Vagina (tissue), 2 donors: ENCODE measurements at places on chromosomes 12 and 14.

DNA sequence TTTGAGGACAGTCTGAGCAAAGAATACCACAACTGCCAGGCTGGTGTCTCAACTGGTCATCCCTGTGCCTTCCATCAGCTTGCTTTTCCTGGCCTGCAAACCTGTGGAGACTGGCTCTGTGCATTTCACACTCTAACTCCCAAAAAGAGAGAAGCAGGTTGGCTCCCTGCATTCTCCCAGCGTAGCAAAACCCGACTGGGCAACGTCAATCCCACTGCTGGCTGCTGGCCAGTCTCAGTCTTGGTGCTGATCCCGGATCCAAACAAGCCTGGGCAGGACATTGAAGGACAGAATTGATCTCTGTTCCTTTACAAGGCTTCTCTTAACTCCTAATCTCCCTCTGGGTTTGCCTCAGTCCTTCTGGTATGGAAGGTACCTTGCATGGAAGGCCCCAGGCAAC, 65.4 kb downstream of the FZD10 start:
- no peak for DNase-seq

DNA sequence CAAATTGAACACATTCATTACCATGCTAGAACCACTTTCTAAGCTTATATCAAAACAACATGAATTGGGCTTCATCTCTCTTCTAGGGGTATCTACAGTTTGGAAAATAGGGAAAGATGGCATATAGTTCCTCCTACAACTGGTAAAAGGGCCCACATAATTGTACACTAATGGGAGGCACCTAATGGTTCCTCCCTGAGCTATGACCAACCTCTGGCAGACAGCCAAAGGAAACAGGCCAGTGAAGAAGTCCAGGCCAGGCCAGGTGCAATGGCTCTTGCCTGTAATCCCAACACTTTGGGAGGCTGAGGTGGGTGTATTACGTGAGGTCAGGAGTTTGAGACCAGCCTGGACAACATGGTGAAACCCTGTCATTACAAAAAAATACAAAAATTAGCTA, 23.2 kb upstream of the APOF start:
- DNase-seq, result no peak

DNA sequence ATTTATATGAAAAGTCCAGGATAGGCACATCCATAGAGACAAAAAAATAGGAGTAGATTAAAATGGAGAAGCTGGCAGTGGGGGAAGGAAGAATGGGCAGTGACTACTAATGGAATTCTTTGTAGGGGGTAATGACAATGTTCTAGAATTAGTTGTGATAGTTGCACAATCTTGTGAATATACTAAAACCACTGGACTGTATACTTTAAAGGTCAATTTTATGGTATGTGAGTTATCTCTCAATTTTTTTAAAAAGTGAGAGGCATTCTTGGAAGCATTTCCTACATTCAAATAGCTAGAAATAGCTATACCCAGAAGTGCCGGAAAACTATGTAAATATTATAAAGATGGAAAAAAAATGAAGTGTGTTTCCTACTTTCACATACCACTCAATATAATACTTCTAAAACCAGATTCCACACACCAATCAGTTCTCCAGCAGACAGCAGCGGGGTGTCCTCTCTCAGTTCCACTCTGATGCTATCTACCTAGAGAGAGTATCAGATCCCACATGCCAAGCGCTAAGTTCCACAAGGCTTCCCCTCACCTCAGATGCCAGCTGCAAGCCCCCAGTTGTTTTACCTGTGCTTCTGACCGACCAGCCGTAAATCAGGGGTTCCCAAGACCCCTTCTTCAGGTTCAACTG, 41.7 kb upstream of the NID2 start:
- DNase-seq, result no peak

GRCh38 chr14:54241517-54241916, 155.3 kb upstream of the CDKN3 start:
- DNase-seq, result no peak

DNA sequence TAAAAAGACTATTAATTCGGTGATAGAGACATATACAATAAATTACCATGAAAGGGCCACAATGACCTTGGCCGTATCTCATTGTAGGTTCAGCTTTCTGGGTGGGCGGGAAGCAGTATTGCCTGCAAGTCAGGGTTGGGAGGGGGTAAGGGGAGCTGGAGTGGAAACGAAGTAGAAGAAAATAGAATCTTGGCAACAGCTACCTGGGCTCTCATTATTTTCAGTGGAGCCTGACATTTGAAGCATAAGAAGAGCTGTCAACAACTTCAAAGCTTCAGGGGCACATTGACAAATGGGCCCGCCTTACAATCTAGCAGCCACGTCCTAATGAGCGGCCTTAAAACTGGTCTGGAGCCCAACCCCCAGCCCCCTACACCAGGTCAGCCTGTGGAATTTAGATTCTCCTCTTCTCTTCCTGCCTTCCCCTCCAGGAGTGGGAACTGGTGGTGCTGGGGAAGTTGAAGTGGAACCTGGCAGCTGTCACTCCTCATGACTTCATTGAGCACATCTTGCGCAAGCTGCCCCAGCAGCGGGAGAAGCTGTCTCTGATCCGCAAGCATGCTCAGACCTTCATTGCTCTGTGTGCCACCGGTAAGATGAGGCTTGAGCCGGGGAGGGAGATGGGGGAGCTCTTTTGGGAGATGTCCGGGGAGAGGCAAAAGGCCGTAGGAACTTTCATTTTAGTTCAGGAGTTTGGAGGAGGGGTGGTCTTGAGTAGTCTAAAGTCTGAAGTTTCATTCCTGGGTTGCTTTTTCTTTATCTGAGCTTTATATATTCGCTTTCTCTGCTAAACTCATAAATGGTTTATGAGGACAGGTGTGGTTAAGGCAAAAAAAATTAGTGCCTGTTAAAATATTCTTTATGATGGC, 5.0 kb downstream of the CCND2 start:
- DNase-seq, result no peak

DNA sequence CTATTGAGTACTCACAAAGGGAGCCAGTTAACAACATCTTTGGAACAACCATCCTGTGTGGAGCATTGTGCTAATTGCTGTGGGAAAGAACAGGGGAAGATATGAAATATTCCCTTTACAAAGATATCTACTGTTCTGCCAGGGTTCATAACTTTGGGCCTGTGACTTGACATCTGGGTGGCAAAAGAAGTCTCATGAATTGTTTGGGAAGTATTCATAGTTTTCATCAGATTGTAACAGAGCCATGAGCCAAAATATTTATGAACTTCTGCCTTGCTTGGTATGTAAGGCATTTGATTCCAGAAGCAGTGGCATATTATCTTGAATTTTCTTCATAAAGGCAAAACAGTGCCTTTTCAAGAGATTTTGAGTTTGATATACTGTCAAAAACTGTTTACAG, 816.2 kb downstream of the DIO2 start:
- no peak for DNase-seq

DNA sequence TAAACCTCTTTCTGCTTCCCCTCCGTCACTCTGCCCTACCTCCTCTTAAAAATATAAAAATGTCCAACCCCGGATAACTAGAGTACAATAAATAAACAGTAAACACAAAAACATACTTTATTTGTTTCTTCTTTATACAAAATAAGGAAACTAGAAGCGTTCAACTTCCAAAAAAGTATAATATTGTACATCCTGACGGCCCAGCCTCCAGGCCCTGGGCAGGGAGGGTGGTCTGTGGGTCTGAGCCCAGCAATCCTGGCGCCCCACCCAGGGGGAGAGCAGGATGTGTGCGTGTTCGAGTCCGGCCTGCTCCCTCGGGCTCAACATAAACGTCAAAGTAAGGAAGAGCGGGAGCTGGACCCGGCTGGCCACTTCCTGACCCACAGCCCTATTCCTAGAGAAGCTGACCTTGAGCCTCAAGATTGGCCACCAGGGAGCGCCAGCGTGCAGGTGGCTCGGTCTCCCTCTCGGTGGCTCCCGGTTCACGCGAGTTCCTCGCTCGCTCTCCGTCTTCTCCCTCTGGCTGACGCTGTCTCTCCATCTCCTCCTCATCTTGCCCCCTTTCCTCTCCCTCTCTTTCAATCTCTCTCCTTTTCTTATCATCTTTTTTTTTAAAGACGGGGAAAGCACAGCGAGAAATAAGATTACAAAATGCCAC, 9.4 kb downstream of the LHX5 start:
- no peak for DNase-seq

GRCh38 chr14:30883508-30884294, 9.3 kb downstream of the COCH start:
- DNase-seq, result no peak

DNA sequence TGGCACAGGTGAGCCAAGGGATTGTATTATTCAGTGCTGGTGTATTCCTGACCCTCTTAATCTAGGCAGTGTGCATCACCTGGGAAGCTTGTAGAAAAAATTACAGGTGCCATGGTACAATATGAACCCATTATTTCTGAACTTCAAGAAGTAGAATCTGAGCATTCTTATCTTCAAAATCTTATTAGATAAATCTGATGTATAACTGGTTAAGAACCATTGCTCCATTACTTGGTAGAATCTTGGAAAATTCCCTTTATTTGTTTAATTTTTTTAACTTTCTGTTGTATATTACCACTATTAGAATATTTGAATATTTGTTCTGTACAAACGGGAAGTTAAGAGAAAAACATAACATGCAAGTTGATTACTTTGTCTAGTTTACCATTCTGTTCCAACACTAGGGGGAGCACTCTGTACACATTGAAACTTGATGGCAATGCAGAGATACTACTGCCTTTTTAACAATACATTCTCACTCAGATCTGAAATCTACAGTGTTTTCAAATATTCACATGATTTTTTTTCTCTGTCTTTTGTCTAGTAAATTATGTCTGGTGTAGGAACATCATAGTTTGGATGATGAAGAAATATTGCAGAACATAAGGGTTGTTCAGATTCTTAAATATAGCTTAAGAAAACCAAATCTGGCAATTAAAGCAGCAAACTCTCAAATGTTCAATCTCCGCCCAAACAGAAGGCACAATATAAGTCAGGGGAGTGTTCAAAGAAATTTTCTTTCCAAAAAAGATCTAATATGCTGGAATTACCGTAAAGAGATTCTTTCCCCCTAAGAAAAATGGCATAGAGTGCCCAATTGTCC, 196.6 kb downstream of the PCNX1 start:
- no peak for DNase-seq

- DNase-seq, result no peak
Observed at GRCh38 chr12:113130457-113131135, 5.0 kb downstream of the RASAL1 start.

GRCh38 chr14:51095854-51096823, 1.2 kb upstream of the TRIM9 start:
- no peak for DNase-seq

GRCh38 chr12:31263661-31264060, 62.3 kb downstream of the SINHCAF start:
- DNase-seq, result no peak

DNA sequence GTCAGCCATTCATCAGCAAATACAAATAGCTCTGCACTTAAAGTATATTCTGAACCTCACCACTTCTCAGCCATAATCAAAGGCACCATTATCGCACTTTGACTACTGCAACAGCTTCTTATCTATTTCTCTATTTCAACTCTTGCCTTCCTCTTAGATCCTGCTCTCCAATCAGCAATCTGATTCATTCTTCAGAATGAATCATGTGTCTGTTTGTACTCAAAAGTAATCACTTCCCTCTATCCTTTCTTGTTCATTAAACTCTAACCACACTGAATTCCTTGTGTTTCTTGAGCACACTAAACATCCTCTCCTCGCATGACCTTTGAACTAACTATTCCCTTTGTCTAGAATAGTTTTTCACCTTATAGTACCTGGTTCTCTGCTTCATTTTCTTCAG, 12.8 kb upstream of the OR4E1 start:
- no peak for DNase-seq

GRCh38 chr12:20472102-20472782, 103.9 kb downstream of the PDE3A start:
- DNase-seq, result no peak

GRCh38 chr12:91219919-91220318, 37.3 kb upstream of the DCN start:
- no peak for DNase-seq

DNA sequence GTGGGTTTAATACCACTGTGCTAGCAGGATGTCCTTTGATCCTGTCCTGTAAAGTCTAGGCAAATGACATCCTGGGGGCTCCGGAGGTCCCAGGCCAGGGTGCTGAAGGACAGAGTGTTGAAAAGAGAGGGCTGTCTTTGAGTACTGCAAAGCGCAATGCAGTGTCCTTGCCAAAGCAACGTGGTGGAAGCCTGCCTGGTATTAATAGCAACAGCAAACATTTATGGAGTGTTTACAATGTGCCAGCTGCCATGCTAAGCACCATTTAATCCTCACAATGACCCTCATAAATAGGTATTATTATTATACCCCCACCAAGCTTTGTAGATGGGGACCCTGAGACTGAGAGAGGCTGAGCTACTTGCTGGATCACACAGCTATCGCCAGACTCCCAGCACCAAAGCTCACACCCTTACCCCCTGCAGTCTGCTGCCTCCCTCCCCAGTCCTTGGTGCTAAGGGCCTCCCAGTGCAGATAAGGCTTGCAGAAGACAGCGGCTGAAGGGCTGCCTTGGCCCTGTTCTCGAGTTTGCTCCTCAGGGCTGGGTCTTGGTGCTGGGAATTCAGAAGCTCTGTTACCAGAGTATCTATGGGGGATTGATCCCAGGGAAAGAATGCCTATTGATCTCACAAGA, 427.7 kb downstream of the FUT8 start:
- DNase-seq, result no peak

GRCh38 chr14:89728964-89729363, 225.6 kb downstream of the EFCAB11 start:
- DNase-seq, result no peak

DNA sequence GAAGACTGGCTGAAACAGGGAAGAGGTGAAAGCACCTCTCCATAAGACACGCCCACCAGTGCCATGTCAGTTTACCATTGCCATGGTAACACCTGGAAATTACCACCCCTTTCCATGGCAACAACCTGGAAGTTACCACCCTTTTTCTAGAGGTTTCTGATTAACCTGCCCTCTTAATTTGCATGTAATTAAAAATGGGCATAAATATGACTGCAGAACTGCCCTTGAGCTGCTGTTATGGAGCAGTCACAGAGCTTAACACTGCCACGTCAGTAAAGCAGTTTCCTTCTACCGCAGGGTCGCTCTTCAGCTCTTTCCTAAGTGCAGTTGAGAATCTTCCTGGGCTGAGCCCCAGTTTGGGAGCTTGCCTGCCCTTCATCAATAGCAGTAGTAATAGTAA, 55.2 kb downstream of the RASSF3 start:
- DNase-seq, result no peak

GRCh38 chr14:35341751-35342488, 49.7 kb downstream of the PSMA6 start:
- DNase-seq, result no peak

- DNase-seq, result no peak
Observed at GRCh38 chr12:54378796-54379397, 5.6 kb downstream of the ZNF385A start.

- DNase-seq, result no peak
Observed at GRCh38 chr14:95460647-95461478, 55.6 kb downstream of the SYNE3 start.

GRCh38 chr14:100268591-100269207, 29.8 kb downstream of the YY1 start:
- DNase-seq, result no peak

GRCh38 chr12:128138125-128138524, 128.8 kb upstream of the TMEM132C start:
- DNase-seq, result no peak

GRCh38 chr12:107284692-107285091, 191.3 kb upstream of the CRY1 start:
- DNase-seq, result no peak
